ENCODE measurements at places on chromosomes 5 and 9.
A peak's percentile ranks its signal among the peaks of the same experiment; 100 is the strongest.

- DNase-seq, result no peak
Observed at GRCh38 chr5:139862313-139862712, 66.7 kb downstream of the PSD2 start.

GRCh38 chr5:73985145-73985544 is 359.1 kb downstream of the ARHGEF28 start:
- no peak for DNase-seq

DNA sequence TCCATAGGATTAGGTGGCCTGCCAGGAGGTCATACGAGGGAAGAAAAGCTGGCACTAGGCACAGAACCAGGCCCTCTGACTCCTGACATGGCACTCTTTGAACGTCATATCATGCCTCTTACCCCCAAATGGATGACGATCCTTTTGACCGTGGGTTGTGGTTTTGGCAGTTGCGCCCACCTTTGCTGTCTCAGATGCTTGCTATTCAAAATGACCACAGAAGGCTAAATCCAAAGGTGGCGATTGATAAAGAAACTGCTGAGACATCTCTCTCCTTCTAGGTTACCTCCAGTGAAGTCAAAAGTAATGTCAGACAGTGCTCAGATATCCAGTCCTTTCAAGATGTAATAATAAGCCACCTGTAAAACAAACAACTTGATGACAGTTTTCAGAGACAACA is 385.0 kb downstream of the EFNA5 start:
- no peak for DNase-seq

GRCh38 chr5:170286386-170286925 is 11.1 kb downstream of the LCP2 start:
- DNase-seq, result no peak

DNA sequence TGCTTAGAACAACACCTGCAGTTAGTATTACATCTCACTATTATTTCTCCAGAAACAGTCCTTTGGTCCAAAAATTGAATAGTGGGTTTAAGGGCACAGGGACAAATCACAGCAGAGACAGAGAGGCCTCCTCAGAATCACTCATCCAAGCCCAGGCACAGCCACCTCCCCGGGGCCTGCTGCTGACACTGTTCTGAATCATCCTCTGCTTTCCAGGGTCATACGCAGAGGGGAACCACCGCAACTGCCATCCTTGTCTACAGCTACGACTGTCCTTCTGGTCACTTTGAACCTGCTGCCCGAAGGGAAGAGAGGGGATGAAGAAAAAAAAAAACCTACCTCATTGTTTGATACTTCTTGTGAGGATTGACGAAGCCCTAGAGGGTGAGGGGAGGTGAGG is 35.3 kb upstream of the MAN2A1 start:
- no peak for DNase-seq

DNA sequence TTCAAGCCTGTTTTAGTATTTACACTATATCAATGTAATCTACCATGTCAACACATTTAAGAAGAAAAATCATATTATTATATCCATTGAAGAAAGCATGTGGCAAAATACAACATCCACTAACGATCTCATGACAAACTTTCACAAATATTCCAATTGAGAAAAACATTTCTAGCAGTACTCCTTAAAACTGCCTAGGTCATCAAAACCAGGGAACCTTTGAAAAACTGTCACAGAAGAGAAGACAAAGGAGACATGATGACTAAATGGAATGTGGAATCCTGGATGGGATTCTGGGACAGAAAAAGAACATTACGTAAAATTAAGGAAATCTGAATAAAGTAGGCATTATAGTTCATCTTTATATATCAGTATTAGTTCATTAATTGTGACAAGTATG is 1091.3 kb upstream of the CDH6 start:
- no peak for DNase-seq

GRCh38 chr9:135505406-135506187 is 5.1 kb downstream of the MRPS2 start:
- DNase-seq, result no peak

DNA sequence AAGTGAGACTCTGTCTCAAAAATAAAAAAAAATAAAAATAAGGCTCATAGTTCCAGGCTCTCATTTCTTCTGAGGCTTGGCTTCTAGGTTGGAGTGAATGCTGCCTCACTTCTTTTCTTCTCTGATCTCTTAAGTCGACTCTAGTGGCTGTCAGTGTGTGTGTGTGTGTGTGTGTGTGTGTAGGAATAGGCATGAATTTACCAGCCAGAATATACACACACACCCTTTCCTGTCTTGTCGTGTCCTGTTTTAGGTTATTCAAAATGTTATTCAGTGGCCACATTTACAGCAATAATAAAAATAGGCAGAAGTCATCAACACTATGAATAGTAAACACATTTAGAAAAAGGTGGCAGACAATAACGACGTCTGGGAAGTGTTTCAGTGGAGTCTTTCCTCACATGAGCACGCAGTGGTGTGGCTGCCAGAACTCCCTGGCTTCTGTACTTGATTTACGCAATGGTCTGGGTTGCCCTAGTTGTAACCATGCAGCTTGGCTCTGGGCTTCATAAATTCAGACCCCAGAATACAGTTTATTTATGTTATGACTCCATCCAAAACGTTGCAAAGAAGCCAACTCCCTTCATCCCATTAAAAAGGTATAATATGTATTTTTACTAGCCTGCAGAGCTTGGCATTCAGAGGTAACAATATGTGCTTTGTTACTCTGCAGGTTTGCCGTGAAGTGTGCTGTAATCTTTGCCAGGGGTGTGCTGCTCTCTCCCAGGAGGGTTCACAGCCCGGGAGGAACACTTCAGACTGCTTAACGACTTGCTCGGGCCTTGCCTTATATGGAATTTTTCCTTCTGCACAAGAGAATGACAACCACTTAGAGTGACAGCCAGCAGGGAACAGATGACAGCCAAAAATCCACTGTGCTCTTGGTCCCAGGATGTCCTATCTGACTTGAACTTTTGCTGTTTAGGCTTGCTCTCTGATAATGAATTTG is 34.4 kb upstream of the PALM2AKAP2 start:
- DNase-seq, result no peak

DNA sequence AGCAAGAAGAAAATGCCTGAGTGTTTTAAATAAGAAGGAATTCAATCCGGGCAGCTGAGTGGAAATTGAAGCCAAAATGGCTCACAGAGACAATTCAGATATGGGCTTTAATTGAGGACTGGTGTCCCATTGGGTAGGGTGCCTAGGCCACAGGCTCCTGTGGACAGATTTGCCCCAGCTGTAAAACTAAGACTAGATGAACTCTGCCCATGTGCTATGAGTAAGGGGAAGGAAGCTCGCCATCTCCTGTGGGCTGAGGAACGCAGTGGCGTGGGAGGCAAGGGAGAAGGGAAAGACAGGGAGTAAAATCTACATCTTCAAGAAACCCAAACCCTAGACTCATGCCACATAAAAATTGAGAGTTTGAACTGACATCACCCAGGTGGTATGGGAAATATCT is 66.1 kb downstream of the KLHL3 start:
- no peak for DNase-seq

DNA sequence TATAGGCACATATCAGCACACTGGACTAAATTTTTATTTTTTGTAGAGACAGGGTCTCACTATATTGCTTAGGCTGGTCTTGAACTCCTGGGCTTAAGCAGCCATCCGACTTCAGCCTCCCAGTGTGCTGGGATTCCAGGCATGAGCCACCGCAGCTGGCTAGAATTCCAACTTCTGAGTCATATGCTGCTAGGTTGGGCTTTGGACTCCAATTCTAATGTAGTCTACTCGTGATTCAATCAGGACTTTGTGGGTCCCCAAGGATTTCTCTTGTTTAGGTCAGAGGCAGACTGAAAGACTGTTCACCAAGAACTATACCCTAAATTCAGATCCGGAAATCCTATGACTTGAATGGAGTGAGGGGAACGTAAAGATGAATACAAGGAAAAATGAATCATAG is 68.2 kb upstream of the CHD1 start:
- DNase-seq, result no peak

- DNase-seq, result no peak
Observed at GRCh38 chr9:20623748-20624124, 1.4 kb upstream of the MLLT3 start.

GRCh38 chr9:28120626-28121025 is 547.3 kb upstream of the C9orf72 start:
- peak; percentile 22 for DNase-seq

- DNase-seq, result no peak
Observed at GRCh38 chr9:126533926-126534310, 79.8 kb upstream of the LMX1B start.

GRCh38 chr5:176678584-176678983 is 31.3 kb downstream of the TSPAN17 start:
- DNase-seq, result no peak

DNA sequence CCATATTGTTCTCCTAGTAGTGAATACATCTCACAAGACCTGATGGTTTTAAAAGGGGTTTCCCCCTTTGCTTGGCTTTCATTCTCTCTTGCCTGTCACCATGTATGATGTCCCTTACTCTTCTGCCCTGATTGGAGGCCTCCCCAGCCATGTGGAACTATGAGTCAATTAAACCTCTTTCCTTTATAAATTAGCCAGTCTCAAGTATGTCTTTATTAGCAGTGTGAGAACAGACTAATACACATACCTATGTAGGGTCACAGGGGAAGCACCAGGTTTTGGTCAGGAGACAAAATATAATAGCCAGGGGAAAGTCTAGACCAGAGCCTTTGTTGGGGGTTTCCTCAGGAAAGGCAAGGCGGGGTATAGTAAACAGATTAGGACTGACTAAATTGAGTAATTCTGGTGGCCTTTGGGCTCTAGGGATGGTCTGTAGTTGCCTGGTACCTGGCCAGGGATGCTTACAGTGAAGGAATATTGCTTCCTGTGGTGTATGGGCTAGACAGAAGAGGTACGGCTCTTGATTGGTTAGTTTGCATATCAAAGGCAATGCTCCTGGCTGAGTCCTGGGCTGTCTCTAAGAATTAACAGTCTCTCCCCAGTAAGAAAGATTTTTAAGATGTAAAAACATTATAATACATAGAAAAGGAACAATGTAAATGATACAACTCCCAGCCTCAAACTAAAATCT is 254.5 kb downstream of the ELAVL2 start:
- peak; percentile 23 for DNase-seq

DNA sequence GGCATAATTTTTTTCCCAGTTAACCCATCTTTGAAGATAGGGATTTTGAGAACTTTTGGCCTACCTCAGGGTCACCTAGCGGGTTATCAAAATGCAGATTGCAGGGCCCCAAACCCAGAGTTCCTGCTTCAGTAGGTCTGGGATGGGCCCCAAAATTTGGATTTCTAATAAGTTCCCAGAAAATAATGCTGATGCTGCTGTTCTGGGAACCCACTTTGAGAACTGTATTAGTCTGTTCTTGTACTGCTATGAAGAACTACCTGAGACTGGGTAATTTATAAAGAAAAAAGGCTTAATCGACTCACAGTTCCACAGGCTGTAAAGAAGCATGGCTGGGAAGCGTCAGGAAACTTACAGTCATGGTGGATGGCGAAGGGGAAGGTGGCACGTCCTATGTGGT is 182.2 kb upstream of the DMRT1 start:
- DNase-seq, result no peak

GRCh38 chr9:135565141-135565628 is 3.6 kb downstream of the PAEP start:
- no peak for DNase-seq

- no peak for DNase-seq
Observed at GRCh38 chr9:136083558-136084062, 11.5 kb downstream of the NACC2 start.

DNA sequence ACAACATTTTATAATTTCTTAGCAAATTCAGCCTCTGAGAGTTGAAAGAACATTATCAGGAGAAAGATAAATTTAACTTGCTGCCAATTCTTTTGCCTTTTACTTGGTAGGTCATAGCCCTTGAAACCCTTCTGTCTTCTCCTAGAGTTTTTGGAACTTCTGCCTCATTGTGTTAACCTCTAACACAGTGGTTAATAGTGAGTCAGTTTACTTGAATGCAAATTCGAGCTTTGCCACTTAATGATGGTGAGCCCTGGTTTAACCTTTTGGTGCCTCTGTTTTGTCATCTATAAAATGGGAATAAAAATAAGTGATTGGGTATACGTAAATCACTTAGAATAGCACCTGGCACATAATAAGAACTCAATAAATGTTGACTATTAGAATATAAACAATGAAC is 1.8 kb upstream of the INIP start:
- DNase-seq, result no peak

- no peak for DNase-seq
Observed at GRCh38 chr9:121055642-121056143, 5.6 kb upstream of the C5 start.

GRCh38 chr9:129617167-129617566 is 3.7 kb downstream of the C9orf50 start:
- DNase-seq, result peak; percentile 16

DNA sequence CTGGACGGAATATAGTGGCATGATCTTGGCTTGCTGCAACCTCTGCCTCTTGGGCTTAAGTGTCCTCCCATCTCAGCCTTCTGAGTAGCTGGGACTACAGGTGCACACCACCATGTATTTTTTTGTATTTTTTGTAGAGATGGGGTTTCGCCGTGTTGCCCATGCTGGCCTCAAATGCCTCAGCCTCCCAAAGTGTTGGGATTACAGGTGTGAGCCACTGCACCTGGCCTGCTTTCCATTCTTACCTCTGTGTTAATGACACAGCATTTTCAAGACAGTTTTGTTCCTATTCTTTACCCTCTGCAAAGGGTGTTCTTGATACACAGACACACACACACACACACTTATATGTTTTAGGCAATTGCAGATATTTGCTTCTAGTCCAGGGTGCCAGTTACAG is 113.3 kb downstream of the LRRC70 start:
- DNase-seq, result no peak

Data from HAP-1 (cell line).